ENCODE measurements at places on chromosomes 2 and 18.

DNA sequence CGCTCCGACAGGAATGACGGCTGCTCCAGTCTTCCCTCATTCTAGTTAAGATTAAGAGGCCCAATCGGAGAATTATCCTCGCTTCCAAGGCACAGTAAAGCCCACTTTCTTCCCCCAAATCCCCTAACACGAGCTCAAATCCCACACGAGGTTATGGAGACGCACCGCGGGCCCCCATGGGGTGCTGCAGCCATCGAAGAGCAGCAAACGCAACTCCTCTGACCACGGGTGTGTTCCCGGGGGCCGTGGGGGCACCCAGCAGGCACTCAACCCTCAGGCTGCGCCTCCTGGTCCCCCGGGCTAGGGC, 446 bp downstream of the COPS9 start:
- DNase-seq: no peak

- no peak for DNase-seq
Measured at GRCh38 chr2:126966601-126967000, 67.9 kb downstream of the TEX51 start.

GRCh38 chr18:12474876-12475275, 67.1 kb downstream of the PRELID3A start:
- no peak for DNase-seq

DNA sequence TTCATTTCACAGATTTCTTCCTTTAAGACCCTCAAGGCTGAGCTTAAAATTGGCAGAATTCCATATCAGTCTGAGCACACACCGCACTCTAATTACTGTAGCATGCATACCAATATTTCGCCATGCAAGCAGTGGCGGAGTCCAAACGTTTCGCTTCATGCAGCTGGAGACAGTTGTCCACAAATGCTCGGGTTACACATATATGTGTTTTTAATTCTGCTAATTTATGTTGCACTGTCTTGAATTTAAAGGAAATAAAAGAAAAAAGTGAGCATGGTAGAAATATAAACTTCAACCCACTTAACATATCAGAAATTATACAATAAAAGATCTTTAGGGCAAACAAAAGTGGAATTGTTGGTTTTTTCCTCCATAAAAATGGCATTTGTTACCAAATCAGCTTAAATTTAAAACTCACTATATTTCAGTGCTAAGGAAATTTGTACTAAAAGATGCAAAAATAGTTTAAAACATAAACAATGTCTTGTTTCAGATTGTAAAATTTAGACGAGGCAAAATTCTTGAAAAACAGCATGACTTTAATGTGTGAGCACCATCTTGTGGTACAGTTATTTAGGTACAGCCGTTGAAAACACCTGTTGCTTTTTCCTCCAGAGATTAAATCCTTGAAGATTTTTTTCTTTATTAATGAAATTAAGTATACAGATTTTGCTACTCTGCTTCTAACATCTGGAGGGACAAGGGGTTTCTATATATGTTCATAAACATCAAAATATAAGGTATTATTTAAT, 24.1 kb upstream of the KANSL1L start:
- DNase-seq: no peak

DNA sequence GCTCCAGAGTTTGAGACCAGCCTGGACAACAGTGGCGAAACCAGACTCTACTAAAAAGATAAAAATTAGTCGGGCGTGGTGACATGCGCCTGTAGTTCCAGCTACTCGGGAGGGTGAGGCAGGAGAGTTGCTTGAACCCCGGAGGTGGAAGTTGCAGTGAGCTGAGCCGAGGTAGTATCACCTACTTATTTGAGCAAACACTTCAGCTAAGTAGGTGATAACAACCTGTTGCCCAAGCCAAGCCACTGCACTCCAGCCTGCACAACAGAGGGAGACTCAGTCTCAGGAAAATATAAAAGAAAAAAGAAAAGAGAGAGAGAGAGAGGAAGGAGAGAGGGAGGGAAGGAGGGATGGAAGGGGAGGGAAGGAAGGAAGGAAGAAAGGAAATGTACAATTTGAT, 21.3 kb downstream of the FER1L5 start:
- DNase-seq: no peak

GRCh38 chr2:65863713-65864112, 431.3 kb upstream of the SPRED2 start:
- no peak for DNase-seq

DNA sequence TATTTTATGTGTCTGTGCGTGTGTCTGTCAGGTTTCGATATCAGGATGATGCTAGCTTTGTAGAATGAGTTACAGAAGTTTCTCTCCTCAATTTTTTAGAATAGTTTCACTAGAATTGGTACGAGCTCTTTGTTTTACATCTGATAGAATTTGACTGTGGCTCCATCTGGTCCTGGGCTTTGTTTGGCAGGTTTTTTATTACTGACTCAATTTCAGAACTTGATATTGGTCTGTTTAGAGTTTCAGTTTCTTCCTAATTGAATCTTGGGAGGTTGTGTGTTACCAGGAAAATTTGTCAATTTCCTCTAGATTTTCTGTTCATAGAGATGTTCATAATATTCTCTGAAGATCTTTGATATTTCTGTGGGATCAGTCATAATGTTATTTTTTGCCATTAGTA, 289.4 kb upstream of the COL3A1 start:
- no peak for DNase-seq

GRCh38 chr2:204026294-204026693, 89.7 kb downstream of the ICOS start:
- no peak for DNase-seq

DNA sequence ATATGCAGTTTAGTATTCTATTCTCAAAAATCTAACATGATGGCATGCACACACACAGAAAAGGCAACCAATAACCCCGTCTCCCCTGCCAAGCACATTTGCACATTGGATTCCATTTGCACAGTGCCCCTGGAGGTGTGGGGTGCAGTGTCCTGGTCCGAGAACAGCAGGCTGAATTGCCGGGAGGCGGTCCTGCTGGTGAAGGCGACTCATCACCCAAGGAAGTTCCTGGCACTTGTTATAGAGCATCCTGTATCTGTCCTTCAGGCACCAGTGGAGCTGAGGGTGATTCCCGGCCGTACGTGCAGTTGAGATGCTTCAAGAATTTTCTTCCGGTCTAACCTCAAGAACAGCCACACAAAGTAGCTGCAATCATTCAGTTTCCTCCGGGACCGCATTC, 73.0 kb upstream of the RAB12 start:
- DNase-seq: no peak

DNA sequence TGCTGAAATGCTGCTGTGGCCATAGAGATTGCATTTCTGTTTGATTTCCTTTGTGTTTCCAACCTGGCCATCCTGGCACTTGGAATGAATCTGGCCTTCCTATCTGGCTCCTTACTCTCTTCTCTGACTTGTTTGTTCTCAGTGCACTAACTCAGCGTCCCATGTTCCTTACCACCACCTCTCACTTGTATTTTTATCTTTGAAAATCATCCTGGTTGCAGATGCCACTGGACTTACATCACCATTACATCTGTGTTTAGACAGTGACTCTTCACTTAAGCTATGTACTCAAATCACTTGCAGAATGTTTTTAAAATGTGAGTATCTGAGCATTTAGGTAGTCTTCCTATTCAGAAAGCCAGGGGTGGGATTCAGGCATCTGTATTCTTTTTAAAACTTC, 239.5 kb downstream of the WDR7 start:
- no peak for DNase-seq

- no peak for DNase-seq
Measured at GRCh38 chr2:225649274-225649673, 249.8 kb downstream of the NYAP2 start.

Data from stimulated activated CD8-positive, alpha-beta memory T cell treated with anti-CD3 and anti-CD28 coated beads, Interleukin-4, amount 100 ng/mL, for 4 hours (primary cell).